ENCODE measurements at places on chromosomes 3 and 15.

GRCh38 chr3:37024820-37025405 is 31.6 kb downstream of the MLH1 start:
- no peak for DNase-seq

DNA sequence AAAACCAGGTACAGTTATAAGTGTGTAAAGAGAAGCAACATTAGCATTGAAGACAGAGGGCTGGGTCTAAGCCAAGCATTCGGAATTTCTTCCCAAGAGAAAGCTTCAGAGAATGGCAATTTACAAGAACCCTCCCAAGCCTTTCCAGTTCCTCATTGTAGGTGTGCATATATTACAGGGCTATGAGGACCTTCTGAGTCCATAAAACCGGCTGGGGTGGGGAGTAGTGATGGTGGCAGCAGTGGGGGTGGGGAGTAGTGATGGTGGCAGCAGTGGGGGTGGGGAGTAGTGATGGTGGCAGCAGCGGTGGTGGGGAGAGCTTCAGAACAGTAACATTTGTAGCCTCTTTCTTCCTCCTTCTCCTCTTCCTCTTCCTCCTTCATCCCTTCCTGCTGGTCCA is 368.7 kb upstream of the UMPS start:
- DNase-seq = no peak

DNA sequence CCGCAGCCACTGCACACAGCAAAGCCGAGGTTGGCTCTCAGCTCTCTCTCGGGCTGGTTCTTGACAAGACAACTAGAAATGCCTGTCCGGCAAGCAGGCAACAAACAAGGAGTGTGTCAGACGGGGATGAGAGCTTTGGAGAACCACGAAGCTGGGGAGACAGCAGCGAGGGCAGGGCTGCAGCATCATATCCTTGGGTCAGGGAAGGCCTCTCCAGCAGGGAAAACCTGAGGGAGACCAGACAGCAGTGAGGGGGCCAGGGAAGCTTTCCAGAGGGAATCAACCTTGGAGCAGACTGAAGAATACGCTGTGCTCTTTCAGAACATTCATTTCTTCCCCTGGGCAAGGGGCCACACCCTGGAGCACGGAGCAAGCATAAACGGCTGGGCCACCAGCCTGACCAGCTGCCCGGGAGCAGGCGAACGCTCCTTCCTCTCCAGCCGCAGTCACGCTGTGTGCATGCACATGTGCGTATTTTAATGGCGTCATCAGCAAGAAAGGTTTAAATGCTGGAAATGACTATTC is 58.7 kb downstream of the CHSY1 start:
- no peak for DNase-seq

DNA sequence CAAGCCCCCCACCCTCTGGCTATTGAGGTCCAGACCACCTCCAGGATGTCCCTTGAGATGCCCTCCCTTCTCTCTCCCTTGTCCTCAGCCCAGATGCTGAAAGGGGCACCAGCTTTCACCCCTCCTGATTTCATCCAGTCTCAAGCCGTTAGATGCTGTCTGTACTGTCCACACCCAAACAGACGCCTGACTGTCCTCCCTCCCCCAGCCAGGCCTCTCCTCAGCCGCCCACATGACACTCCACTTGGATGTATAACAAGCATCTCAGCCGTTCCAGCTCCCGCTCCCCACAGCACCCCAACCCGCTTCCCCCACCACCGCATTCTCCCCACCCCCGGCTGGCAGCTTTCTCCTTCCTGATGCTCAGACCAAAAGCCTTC is 25.0 kb upstream of the CYP11A1 start:
- no peak for DNase-seq

- DNase-seq = no peak
Observed at GRCh38 chr15:49706805-49707204, 86.0 kb downstream of the DTWD1 start.

- DNase-seq = no peak
Observed at GRCh38 chr3:171379281-171379680, 80.9 kb downstream of the TNIK start.

- no peak for DNase-seq
Observed at GRCh38 chr3:164852866-164853265, 225.4 kb downstream of the SI start.

DNA sequence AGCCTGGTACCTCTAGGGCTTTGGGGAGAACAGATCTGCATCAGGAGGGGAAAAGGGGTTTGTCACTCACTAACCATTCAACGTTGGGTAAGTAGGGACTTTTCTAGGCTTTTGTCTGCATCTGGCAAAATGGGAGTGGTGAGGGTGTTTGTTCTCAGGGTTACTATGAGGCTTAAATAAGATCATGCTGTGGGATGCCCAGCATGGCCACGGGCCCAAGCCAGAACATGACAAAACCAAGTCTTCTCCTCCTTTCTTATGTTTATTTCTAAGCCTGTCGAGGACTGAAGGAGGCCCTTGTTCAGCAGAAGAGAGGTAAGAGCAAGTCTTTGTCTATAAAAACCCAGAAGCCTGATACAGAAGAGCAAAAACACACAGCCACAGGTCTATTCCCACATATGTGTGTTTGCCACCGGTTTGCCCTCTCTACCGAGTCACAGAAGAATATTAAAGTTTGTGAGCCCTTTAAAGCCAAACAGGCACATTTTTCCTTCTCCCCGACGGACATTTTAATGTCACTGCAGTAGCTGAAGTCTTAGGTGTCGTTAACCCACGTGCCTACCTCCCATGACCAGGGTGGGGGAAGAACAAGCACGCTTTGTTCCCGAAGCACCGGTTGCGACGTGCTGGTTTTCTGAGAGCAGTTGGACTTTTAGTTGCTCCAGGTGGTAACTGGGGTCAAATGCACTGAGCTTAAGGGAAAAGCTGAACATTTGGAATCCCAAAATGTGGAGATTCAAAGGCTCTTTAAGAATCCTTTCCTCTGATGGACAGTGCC is 72.1 kb downstream of the NOX5 start:
- DNase-seq = no peak

DNA sequence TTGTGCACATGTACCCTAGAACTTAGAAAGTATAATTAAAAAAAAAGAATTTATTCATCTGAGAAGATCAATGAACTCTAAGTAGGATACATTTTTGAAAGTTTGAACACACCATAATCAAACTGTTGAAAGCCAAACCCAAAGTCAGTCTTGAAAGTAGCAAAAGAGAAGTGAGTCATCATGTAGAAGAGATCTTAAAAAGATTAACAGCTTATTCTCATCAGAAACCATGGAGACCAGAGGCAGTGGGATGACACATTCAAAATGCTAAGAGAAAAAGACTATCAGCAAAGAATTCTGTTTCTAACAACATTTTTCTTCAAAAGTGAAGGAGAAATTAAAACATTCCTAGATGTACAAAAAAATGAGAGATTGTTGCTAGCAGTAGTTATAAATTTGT is 60.7 kb downstream of the TIMP4 start:
- no peak for DNase-seq

GRCh38 chr3:183274609-183275008 is 21.6 kb downstream of the B3GNT5 start:
- DNase-seq = no peak

DNA sequence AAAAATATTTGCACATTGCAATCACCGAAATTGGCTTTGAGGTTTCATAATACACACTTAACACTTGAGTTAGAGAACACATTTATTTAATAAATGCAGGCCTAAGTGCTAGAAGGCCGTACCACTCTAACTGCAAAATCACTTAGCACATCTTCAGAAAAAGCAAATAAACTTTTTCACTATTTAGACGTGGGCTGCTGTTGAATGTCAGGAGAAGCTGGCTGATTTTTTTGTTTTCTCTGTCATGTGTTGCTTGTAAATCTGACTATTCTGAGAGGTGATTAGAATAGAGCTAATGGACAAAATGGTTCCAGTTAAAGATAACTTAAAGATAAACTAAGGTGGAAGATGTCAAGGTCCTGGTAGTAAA is 265.1 kb downstream of the FOXP1 start:
- no peak for DNase-seq

GRCh38 chr3:183455089-183455488 is 26.7 kb upstream of the MCF2L2 start:
- DNase-seq = no peak

GRCh38 chr15:63015618-63016017 is 26.9 kb upstream of the TPM1 start:
- no peak for DNase-seq

GRCh38 chr15:95872366-95872771 is 458.1 kb upstream of the NR2F2 start:
- DNase-seq = no peak

- no peak for DNase-seq
Observed at GRCh38 chr3:16092923-16093322, 81.6 kb upstream of the GALNT15 start.

DNA sequence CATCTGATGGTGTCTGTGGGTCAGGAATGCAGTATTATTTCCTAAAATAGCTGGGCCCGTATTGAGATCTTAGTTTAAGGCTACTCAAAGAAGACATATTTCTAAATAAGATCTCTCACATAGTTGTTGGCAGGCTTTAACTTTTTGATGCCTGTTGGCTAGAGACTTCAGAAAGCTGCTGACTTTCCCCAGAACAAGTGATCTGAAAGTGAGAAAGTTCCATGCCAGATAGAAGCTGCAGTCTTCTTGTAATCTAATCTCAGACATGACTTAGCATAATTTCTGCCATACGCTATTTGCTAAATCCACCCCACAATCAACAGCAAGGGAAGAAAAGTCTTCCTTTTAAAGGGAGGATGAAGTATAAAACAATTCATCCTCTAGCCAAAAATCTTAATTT is 867.1 kb downstream of the IGSF11 start:
- no peak for DNase-seq

DNA sequence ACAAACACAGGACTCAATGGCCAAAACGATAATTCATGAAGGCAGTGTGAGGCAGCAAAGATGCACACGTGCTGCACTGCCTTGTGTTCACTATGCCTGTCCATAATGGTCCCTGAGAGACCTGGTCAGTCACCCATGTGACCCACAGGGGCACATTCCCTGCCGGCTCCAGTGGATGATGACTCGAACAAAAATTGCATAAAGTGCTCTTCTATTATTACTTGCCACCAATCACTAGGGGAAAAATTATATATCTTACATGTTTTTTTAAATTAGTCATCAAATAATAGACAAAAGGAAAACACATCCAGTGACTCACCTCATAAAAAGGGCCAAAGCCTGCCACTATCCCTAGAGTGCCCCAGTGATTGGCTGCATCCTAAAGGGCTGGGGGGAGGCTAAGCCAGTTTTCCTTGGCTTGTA is 47.5 kb downstream of the UBP1 start:
- no peak for DNase-seq

DNA sequence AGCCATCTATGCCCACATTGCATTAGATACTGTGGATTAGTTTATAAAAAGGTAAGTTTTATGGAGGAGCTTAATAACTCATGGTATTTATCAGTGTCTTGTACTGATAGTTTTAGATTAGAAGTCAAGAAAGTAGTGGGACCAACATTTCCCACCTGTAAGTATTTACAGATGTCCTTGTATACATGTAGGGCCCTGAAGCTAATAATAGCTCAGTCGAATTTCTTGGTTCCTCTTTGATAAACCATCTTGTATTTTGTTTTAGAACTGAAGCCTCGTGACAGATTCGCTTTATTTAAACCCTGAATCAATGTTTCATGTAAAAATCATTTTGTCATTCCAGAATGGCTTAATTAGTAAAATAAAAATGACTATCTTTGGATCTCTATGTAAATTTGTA is 73.4 kb downstream of the CRYBG3 start:
- DNase-seq = no peak

- DNase-seq = no peak
Observed at GRCh38 chr3:186651678-186652215, 11.5 kb downstream of the FETUB start.

DNA sequence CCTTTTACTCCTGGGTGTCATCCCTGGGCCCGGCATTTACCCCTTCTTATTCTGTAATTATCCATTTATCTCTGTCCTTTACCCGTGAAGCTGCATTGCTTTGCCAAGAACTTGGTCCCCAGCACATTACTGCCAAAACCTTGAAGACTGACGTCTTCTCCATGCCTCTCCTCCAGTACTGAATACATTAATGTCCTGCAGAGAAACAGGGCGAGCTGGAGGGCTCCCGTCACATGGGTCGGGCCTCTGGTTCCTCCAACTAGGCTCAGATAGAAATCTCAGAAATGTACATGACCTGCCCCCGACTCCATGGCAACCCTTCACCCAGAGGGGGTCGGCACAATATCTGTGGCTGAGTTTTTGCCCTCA is 445 bp downstream of the EFCAB12 start:
- no peak for DNase-seq

- DNase-seq = no peak
Observed at GRCh38 chr15:43513550-43513949, 3.9 kb upstream of the MAP1A start.

DNA sequence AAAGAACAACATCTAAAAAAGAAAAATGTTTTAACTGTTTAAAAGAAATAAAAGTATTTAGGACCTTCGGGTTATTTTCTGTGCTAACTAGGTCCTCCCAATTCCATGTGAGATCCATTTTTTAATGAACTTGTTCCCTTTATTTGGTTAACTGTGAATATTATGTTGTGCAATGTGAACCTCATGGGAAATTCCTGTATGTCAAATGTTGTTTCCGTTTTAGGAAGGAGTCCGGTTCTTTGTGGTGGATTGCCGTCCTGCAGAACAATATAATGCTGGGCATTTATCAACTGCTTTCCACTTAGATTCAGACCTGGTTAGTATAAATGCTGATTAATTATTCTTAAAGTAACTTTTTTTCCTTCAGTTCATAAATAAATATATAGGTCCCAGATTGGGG is 35.5 kb upstream of the NIT2 start:
- DNase-seq = no peak

- DNase-seq = no peak
Observed at GRCh38 chr3:45986303-45986982, 9.2 kb downstream of the FYCO1 start.

DNA sequence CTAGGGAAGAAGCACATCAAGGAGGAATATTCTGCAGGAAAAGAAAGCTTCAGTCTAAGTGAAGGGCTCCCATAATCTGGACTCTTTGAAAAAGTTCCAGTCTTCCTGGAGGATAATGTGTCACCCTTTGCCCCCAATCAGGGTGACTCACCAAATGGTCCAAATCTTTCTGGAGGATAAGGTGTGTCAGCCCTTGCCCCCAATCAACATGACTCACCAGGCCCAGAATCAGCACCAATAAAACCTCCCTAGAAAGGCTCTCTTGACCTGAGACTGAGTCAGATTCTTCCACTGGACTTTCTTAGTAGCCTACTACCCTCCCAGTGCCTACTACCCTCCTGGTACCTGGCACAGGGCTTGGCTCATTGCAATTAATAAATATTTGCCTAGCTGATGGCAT is 9.5 kb upstream of the ARL14 start:
- no peak for DNase-seq

All from progenitor cell of endocrine pancreas (in vitro differentiated cells).